ENCODE measurements at places on chromosomes 12 and 14. TPM values are rescaled to one million over a fixed set of nuclear protein-coding genes. Genes with fewer than 3 reads are reported as not detected.

The RIMBP2 gene
- not detected for total RNA-seq

The EFS gene
- total RNA-seq: 1.8 TPM

The RFX4 gene
- total RNA-seq: not detected

The CRIP2 gene
- total RNA-seq: 756 TPM

The GDF3 gene
- not detected for total RNA-seq
